ENCODE measurements at places on chromosomes 5 and 9.

DNA sequence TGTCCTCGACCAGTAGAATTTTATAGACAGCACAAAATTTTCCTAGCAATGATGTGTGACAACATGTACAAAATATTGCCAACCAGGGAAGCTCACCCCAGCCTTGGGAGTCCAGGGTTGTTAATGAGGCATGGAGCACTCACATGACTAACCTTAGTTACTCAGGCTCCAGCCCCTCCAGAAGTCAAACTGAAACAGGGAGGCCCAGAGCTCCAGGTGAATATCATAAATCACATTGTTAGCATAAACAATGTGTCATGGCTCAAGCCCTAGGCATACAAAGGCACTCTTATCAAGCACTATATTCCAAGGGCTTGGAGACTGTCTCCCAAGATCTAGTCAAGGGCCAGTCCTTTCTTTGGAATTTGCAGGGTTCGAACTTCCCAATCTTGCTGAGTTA is 44.4 kb downstream of the TNFAIP8 start:
- DNase-seq = no peak

- no peak for DNase-seq
Observed at GRCh38 chr9:87614397-87614796, 111.5 kb upstream of the CTSL start.

- DNase-seq = no peak
Observed at GRCh38 chr5:139967353-139967752, 75.7 kb downstream of the NRG2 start.

GRCh38 chr9:113625486-113625885 is 162.0 kb downstream of the RGS3 start:
- DNase-seq = no peak

DNA sequence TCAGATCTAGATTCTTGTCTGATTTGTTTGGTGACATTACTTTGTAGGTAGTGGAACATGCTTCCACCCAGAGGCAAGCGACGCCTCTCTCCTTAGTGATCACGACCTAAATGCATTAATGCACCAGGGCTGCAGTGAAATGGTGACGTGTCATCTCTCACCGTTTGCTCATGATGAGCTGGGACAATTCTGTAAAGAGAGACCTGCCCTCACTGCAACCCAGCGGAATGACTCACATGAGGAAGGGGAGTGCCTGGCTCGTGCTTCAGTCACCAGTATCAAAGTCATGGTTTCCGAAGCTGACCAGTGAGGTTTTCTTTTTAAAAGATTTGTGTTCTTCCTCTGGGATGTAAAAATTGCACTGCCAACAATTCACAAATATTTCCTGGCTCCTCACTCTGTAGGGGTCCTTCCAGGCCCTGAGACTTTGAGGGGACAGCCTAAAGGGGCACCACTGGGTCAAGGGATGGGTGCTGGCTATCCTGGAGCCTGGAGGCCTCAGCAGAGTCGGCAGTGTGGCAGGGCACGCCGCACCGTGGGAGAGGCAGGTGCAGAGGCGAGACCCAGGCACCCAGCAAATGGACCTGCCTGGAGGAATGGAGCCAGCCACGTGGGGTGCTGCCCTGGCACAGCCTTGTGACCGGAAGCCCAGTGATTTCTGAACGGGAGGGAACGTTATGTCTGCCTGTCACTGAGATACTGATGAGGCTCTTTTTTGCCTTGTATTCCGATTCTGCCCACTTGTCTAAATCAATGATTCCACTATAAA is 17.3 kb downstream of the QSOX2 start:
- no peak for DNase-seq

Data from NCI-H2081 treated with DMSO at 0.1 percent for 48 hours (cell line).